Airway epithelial cell (primary cell): ENCODE measurements at places on chromosomes 2 and 18. TPM values are rescaled to one million over a fixed set of nuclear protein-coding genes. Genes with fewer than 3 reads are reported as not detected.

The ARHGEF33 gene
- 0.14 and 0.33 TPM in 2 replicates for total RNA-seq

The NT5DC4 gene
- not detected in 2 replicates for total RNA-seq

The PLEK gene
- 0.05 TPM in 1 of 2 replicates, not detected in the other for total RNA-seq

The NCOA1 gene
- total RNA-seq: 2.8 and 4.5 TPM in 2 replicates

The TACR1 gene
- not detected in 2 replicates for total RNA-seq

The ABCB11 gene
- total RNA-seq: 0.07 and 0.28 TPM in 2 replicates

The STRADB gene
- total RNA-seq: 13.2 and 17.8 TPM in 2 replicates
